ENCODE measurements at places on chromosomes 16 and 17.

DNA sequence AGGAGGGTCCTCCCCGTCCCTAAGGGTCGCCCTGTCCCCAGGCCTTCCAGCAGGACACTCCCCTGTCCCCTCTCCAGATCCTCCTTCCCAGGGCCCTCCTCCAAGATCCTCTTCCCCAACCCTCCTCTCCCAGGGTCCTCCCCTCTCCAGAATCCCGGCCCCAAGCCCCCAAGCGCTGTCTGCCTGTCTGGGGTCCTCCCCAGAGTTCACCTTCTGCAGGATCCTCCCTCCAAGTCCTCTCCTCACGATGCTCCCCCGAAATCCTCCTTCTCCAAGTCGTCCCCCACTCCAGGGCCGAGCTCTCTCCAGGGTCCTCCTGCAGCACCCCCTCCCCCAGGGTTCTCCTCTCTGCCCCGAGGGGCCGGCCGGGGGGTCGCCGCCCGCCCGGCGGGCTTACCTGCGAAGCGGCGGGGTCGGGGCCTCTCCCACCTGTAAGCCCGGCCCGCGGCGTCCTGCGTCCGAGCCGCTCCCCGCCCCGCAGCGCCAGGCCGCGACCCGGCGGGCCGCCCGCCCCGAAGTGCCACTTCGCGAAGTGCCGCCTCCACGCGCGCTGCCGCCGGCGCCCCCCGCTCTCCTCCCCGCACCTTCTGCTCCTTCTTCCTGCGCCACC lies 678 bp upstream of the BAIAP2 start:
- DNase-seq, result no peak

GRCh38 chr17:18859256-18859655 lies 1.3 kb downstream of the PRPSAP2 start:
- no peak for DNase-seq

DNA sequence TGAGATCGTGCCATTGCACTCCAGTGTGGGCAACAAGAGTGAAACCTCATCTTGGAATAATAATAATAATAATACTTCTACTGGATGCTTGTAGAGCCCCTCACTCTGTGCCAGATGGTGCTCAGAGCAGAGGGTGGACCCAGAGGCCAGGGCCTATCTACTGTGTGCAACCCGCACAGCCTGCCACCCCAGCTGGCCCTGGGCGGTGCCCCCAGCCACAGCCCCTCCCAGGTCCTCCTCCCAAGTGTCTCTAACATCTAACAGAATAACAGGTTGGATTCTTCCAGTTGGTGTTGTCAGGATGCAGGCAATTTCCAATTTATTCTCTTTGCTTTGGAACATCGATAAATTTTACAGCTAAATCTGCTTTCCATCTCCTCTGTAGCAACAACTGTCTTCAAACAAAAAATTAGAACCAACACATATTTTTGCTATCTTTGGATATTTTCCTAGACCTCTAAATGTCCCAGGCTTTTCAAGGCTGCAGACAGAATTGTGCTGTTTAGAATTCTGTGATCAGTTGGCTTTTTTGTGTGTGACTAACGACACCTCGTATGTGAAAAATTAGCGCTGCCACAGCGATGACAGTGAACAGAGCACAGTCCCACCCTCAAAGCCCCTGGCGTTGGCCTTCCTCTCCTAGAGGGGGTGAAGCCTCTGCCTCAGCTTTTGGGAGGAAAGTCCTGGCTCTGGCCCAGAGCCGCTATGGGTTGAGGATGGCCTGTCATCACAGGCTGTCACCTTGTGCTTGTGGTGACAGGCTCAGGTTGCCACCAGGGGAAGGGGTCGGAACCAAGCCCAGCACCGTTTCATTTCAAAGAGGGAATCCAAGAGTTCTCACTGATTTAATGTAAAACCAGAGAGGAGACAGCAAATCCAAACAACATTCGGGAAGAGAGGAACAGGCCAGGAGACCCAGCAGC lies 7.6 kb upstream of the EVPL start:
- no peak for DNase-seq

GRCh38 chr16:60279061-60279665 lies 1545.0 kb upstream of the GOT2 start:
- DNase-seq, result no peak

GRCh38 chr16:50478773-50479149 lies 69.4 kb upstream of the NKD1 start:
- no peak for DNase-seq

GRCh38 chr16:52383119-52383518 lies 163.8 kb downstream of the TOX3 start:
- no peak for DNase-seq

DNA sequence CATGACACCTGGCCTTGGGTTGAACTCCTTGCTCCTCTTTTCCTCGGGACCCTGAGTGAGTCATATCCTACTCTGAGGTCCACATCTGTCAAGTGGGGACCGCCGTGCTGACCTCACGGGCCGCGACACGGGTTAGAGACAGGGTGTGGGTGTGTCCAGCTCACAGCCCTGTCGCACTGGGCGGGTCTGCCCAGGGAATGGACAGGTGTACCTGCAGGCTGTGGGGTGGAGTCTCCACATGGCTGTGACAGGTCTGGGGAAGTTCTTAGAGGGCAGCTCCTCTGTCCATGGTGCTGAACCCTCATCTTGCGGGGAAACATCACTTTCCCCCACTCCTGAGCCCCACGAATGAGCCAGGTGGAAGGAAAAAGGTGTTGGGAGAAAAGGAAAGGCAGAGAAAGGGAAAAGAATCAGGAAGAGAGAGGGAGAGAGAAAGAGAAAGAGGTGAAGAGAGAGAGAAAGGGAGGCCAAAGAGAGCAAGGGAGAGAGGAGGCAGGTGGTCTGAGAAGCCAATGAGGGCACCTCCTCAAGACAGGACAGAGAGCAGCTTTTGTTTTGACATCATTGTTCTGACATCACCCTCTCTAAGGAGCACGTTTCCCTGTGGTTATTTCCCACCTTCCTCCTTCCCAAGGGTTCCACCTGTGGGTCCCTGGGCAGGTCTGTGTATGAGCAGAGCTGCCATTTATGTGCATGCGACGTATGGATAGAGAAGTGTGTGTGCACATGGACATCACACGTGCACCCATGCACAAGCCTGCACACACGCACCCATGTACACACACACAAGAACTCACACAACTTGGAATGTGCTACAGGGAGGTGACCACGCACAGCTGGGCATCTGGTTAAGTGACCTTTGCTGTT lies 32.6 kb upstream of the CBFA2T3 start:
- DNase-seq, result no peak

DNA sequence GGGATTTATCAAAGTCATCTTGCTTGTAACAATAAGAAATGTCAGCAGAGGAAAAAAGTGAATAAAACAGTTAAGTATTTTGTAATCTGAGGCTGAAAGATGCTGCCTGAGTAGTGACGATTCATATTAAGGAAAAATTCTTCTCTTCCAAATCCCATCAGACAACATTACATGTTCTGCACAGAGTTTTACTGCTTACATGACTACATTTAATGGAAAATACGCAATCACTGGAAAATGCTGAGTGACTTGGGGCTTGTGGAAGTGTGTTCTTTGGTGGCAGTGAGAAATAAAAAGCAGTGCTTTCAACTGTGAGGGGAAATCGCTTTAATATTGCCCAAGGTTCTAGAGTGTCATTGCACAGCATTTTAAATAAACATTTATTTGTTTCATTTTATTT lies 1025.2 kb upstream of the GOT2 start:
- no peak for DNase-seq

DNA sequence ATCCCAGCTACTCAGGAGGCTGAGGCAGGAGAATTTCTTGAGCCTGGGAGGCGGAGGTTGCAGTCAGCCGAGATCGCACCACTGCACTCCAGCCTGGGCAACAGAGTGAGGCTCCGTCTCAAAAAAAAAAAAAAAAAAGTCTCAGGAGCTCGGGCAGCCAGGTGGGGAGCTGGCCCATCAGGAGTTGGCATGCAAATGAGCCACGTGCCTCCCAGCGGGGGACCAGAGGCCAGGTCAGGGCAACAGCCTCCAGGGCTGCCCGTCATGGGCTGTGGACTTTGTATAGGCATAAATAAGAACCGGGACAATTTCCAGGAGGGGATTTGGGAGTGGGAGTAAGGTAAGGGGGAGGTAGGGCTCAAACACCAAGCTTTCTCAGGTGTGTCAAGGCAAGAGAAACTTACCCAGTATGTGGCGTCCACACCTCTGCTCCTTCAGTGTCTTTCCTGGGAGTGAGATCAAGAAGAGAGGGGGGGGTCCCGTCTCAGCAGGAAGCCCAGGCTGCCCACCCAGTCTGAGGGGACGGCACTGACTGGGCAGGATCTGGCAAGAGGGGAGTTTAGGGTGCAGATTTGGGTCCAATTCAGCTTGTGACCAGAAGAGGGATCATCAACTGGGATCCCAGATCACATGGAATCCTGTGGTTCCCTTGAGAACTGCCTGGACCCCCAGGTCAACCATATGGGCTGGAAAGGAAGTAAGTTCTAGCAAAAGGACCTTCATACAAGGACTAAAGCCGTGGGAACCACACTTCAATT lies 22.3 kb upstream of the G6PC1 start:
- no peak for DNase-seq

DNA sequence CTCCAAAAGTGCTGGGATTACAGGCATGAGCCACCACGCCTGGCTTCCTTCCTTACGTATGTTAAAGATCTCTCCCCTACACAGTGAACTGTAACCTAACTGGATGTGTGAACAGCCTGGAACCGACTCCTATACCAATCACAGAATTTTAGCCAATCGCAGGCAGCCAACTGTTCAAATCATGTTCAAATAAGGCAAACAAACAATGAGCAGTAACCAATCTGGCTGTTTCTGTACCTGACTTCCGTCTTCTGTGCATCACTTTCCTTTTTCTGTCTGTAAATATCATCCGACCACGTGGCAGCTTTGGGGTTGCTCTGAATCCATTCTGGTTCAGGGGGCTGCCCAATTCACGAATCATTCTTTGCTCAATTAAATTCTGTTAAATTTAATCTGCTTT lies 27.5 kb downstream of the TEKT5 start:
- no peak for DNase-seq

DNA sequence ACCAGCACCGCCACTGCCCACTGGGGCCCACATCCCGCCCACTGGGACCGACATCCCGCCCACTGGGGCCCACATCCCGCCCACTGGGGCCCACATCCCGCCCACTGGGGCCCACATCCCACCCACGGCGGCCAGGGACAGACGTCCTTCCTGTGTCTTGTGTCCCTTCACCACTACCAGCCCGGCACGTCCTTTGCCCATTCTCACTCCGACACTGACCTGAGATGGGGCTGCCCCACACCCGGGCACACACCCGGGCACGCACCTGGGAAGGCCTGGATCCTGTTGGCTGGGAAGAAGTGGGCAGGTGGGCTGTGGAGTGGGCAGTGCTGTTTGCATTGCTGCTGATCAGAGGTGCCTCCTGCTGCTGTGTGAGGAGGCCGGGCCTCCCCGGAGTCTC lies 28.4 kb upstream of the GNG13 start:
- DNase-seq, result no peak

- no peak for DNase-seq
These were observed 1144.4 kb upstream of the GOT2 start for GRCh38 chr16:59878479-59878878.

DNA sequence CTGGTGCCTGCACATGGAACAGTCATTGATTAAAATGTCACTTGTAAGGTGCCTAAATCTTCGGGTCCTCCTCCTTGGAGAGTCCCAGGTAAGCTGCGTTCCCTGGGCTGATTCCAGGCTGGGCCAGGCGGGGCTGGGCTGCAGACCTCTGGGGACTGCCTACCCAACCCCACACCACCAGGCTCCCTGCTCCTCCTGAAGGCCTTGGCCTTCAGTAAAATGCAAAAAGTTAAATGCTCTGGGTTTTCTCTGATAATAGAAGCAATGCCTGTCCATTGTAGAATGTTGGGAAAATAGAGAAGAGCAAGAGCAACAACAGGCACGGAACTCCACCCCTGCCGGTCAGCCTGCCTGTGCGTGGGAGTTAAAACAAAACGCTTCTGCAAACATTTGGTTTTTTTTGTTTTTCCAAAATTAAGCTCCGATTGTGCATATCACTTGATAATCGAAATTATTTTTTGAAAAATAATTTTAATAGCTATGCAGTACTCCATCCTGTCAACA lies 363.9 kb downstream of the SEC14L1 start:
- no peak for DNase-seq

GRCh38 chr16:89918453-89919347 lies at the start of gene MC1R:
TSS of gene MC1R (plus strand) at chr16:89918862. CDS start at chr16:89919259, 397 bp downstream.
- peak; percentile 46 for DNase-seq

- no peak for DNase-seq
These were observed 49.3 kb downstream of the SIAH1 start for GRCh38 chr16:48335961-48336360.

DNA sequence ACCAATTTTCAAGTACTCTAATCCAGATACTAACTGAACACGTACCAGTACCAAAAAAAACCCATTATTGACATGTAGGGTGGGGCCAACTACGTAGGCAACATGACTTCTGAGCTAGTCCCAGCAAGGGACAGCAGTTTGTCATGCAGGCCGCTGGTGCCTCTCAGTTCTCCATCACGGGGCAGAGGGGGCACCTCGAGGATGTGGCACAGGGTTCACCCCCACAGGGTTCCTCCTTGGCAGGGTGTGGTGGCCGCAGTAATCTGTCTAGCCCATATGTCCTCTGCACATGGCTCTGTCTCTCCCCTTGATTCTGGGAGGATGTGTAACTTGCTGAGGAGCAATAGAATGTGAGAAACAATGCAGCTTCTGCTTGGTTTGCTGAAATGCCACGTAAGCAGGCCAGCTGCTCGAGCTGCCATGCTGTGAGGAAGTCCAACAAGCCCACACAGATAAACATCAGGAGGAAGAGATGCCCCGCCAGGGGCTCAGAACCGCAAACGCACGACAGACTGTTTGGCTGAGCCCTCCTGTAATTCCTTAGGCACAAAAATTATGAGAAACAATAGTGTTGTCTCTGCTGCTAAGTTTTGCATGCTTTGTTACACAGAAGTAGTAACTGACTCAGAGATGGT lies 62.4 kb downstream of the NT5M start:
- DNase-seq, result no peak

GRCh38 chr17:16267174-16267573 lies 50.2 kb downstream of the PIGL start:
- no peak for DNase-seq

DNA sequence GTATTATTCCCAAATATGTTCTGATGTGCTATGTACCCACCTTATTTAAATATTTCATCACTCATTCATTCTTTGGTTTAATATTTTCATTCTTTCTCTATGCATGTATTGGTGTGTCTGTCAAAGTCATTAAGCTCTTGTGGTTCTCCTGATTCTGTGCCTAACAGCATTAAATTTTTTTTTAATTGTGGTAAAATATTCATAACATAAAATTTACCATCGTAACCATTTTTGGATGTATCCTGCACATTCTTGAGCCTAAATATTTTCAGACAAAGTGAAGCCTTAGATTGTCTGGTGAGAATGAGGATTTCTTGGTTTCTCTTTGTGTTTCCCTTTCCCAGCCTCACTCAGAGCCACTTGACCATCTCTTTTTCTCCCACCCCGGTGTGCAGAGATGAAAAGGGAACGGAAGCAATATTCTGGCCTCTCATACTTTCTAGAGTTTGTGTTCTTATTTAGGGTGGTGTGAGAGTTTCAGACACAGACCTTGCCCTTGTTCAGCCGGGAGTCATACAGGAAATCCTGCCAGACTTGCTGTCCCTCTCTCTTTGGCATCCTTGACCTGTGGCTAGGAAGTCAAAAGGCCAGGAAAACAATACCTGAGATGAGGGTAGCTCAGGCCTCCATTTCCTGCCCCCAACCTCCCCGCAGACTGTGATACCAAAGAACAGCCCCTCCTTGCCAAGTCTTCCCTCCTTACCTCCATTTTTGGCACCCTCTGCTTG lies 4.9 kb downstream of the CCL5 start:
- DNase-seq, result no peak
